Astrocyte of the cerebellum (primary cell): ENCODE measurements at places on chromosomes 3 and 15.
A peak's percentile ranks its signal among the peaks of the same experiment; 100 is the strongest.

DNA sequence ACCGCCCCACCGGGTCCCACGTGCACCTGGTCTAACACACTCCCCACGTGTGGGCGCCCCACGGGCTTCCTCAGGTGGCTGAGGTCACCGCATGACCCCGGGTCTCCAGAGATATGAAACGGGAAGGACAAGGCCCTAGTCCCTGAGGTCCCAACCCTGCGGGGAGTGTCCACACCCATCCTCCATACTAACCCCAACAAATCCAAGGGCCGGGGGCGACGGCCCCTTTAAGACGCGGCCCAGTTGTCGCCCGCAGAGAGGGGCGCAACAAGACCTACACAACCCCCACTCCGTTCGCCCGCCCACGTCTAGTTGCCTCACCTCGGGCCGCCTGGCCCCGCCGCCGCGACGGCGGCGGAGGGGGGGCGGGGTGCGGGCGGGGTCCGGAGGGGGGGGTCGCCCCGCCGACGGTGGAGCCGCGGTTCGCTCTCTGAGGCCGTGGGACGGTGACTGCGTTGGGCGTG, 396 bp downstream of the INO80 start:
- peak; percentile 8 for DNase-seq

DNA sequence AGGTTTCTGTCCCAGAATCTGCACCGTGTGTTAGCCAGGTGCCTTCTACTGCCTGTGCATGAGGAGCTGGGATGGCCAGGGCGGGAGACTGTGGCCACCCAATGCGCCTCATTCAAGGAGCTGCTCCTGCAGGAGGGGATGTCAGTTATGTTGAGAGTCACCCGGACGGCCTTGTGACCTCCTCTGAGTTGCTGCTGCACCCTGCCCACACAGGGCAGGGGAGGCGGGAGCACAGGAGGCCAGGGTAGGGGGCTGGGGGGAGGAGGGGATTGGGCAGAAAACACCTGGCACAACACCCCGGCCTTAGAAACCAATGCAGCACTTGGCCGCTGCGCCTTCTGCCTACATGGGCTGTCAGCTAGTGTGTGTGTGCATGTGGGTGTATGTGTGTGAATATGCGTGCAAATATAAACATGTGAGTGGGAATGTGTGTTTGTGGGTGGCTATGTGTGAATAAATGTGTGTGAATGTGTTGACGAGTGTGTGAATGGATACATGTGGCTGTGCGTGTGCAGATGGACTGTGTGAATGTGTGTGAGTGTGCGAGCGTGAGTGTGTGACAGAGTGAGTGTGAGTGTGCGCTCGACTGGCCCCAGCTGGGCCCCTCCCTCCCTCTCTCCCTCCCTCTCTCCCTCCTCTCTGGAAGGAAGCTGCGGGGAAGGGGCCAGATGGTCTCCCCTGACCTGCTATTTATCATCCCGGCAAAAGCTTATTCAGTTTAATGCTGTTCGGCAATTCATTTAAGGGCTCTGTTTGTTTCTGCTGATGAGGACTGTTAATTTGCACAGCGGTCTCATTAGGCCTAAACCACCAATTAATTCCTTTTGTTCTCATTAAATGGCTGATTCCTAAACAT, 106.9 kb downstream of the TLE3 start:
- no peak for DNase-seq

DNA sequence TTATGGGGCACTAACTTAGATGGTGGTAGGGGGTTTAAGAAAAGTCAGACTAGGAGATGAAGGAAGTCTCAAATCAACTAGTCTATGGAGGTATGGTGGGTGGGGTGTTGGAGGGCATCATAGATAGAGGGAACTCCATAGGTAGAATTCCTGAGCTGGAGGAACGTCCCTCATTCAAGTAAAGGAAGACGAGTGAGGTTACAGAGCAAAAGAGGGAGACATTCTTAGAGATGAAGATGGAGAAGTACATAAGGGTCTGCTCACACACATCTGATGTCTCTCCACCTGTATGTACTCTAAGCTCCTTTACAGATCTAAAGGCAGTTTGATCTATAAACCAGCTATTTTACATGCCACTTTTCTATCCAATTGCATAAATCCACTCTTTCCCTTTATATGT, 1.4 kb downstream of the PLSCR1 start:
- no peak for DNase-seq

- no peak for DNase-seq
Observed at GRCh38 chr3:130384476-130385025, 39.1 kb downstream of the COL6A5 start.

DNA sequence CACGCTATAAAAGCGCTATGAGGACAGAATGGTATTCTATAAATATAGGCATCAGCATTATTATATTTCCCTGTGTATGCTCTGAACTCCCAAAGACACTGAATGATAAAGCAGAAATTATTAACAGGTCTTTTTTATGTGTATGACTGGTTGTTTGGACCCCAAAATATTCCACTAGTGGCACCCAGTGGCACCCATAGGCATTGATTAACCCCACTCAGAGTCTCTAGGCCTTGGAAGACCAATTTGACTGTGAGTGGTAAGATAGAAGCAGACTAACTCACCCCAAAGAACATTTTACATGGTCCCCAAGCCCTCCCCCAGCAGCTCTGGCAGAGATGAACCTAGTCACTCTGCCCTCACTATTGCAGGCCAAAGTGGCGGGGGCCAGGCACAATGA, 45.4 kb upstream of the UBE2E1 start:
- no peak for DNase-seq
